ENCODE measurements at places on chromosomes 2 and 18.

- no peak for DNase-seq
Measured at GRCh38 chr2:136613096-136613495, 152.2 kb upstream of the THSD7B start.

DNA sequence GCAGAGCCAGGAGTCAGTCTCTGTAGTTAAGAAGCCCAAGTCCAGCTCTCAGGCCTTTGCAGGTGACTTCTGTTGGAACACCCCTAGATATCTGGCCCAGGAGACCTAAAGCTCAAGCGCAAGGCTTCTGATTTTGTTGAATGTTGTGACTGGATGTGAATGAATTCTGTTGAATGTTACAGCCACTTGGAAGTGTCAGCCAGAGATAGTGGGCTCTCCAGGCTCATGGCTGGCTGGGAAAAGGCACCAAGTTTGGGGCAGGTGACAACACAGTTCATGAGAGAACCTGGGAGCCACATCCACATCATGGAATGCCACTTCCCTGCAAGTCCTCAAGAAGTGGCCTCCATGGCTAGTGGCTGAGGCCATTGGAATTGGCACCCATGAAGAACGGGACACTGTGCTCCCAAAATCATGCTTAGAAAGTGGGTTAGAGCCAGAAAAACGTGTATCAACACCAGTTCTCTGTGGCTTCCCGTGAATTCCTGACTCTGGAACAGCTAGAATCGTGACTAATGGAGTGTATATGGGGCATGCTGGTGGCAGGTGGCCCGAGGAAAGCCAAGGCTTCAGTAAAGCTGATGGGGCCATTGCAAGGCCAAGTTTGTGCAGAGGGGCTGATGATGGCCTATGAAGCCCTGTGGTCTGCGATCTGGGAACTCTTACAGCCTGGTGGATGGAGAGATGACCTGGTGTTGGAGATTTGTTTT, 30.2 kb downstream of the EDAR start:
- no peak for DNase-seq

DNA sequence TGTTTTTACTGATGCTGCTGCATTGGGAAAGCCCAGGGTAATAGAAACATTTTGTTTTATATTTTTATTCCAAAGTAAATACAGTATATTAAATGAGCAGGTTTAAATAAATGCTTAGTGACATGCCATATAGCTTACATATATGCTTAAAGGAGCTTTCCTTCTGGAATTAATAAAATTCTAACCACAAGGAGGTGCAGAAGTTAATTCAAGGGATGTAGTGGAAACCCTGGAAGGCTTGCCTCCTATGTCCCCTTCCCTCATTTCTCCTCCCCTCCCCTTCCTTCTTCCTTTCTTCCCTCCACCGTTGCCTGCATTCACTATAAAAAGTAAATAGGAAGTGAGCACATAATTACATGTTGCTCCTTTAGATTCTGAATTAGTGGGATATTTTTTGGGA, 96.3 kb downstream of the UBE2E3 start:
- DNase-seq: no peak

- DNase-seq: no peak
Measured at GRCh38 chr2:33342705-33343104, 133.7 kb upstream of the RASGRP3 start.

- DNase-seq: no peak
Measured at GRCh38 chr2:154439156-154439555, 259.3 kb upstream of the KCNJ3 start.

- DNase-seq: no peak
Measured at GRCh38 chr2:130377491-130377890, 21.6 kb downstream of the PTPN18 start.

- no peak for DNase-seq
Measured at GRCh38 chr2:66236816-66237802, 197.8 kb upstream of the MEIS1 start.

DNA sequence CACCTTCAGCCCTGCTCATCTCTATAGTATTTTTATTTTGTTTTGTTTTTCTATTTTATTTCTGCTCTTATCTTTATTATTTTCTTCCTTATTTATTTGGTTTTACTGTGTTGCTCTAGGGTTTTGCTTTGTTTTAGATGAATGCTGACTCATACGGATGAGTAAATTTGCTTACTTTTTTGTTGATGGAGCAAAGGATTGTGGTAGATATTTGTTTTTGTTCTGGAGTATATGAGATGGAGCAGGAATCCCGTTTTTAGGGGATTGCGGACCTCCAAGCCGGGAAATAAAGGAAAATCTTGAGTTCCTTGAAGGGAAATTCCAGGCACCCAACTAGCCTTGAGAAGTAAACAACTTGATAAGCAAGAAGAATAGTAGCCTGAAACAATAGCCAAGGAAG, 15.3 kb upstream of the COLEC12 start:
- DNase-seq: no peak

- DNase-seq: no peak
Measured at GRCh38 chr18:10912790-10913545, 236.4 kb downstream of the PIEZO2 start.

DNA sequence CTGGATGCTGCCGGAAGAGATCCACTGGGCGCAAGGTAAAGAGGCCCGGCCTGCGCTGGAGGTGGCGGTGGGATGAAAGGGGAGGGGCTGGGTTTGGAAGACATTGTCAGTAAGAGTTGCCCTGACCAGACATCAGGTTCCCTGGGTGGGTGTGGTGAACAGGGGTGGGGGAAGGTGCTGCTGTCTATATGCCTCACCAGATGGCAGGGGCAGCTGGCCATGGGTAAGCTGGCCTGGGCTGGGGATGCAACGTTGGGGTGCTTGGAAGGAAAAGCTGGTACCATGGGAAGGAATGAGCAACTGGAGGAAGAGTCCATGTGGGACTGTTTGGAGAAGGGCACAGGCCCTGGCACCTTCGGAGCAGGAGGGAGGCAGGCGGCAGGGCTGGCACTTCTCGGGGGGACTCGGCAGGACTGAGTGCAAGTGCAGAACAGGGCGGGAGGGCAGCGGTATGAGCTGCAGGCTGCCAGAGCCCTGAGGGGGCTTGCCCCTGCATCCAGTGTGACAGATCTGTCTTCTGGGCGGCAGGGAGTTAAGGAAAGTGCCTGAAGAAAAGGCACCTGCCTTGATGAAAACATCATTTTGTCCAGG, 146.4 kb downstream of the DYSF start:
- no peak for DNase-seq

DNA sequence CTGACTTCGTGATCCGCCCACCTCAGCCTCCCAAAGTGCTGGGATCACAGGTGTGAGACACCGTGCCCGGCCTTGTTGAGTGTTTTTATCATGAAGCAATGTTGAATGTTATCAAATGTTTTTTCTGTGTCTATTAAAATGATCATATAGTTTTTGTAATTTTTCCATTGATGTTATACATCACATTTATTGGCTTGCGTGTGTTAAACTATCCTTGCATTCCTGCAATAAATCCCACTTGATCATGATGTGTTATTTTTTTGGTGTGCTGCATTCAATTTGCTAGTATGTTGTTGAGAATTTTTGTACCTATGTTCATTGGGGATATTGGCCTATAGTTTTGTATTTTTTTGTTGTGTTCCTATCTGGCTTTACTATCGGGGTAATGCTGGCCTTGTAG, 113.1 kb upstream of the PARD3B start:
- DNase-seq: no peak

DNA sequence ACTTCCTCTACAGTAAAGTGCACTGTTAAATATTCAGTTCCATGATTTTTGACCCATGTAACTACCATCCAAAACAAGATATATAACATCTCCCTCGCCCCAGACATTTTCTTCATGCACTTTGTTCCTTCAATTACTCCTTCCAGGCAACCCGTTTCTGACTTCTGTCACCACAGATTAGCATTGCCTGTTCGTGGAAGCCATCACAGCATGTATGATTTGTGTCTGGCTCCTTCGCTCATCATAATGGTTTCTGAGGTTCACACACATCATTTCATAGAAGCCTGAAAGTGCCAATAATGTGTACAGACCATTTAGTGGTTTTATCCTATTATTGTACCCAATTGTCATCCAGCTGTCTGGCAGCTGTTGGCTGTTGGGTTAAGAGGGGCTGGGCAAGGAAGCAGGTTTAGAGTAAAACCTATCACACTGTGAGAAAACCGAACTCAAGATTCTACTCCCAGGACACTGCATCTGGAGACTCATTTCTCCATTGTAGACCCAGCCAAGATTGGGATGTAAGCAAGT, 16.1 kb downstream of the ARHGAP28 start:
- DNase-seq: no peak

GRCh38 chr18:27005589-27005988, 140.1 kb upstream of the AQP4 start:
- peak; percentile 23 for DNase-seq

DNA sequence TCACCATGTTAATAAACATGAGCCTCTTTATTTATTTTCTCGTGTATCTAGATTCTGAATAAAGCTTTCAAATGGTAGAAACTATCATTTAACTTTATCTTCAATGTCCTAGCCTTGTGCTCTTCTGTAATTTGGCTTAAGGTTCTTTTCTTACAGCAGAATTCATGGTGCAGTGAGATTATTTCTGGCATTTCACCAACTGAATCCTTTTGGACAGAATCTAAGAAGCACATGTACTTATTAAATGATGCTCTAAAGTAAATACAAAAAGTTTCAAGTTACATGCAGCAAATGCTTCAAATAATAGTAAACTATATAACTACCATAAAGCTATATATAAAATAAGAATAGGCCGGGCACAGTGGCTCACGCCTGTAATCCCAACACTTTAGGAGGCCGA, 65.9 kb downstream of the AP1S3 start:
- no peak for DNase-seq

DNA sequence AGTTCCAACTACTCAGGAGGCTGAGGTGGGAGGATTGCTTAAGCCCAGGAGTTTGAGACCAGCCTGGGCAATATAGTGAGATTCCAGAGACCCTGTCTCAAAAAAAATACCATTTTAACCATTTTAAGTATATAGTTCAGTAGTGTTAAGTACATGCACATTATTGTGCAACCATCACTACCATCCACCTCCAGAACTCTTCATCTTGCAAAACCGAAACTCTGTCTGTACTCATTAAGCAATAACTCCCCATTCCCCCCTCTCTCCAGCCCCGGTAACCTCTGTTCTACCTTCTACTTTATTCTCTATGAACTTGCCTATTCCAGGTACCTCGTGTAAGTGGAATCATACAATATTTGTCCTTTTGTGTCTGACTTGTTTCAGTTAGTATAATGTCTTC, 86.4 kb downstream of the GFPT1 start:
- no peak for DNase-seq

DNA sequence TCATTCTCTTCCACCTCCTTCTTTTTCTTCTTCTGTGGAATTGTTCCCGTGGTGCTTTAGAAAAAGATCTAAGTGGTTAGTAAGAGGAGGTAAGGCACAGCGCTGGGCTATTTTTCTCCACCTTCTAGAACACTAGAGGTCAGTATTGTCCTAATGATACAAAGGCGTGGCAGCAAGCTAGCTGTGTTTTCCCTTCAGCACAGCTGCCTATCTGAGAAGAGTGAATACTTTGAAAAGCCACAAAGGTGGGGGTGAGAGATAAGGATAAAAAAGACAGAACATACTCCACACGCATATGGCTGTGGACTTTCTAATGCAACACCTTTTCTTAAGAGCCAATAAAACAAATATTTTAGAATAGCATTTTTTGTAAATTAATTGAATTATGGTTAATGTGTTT, 2.1 kb downstream of the CNTNAP5 start:
- peak; percentile 91 for DNase-seq

DNA sequence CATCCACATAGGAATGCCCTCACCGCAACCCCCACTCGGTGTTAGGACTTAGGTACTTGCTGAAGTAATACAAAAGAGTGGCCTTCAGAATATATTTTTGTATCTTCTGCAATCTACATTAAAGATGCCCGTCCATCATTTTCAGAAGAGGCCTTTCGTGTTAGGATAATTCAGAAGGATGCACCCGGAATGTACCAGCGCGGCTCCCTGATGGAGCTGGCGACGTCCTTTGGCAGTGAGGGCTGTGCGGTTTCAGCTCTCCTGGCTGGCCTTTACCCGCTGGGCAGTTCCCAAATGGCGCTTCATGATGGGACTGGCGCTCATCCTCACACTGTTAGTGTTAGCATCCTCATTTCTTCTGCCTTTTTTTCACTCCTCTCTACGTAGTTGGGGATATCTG, 15.3 kb downstream of the TWIST2 start:
- DNase-seq: no peak

DNA sequence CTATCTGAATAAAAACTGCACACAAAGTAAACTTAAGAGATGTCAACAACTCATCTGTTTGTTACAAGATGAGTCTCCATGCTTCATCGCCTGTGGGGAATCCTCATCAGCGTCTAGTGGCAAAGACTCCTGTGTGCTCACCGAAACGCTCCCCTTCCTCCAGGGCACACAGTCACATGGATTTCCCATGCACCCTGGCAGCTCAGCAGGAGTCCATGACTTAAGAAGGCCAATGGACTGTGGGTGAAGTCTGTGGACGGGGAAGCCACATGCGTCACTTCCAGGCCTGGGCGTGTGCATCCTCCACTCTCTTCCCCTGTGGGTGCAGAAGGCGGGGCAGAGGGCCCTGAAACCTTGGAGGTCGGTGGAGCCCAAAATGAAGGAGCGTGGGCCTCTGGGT, 41.1 kb downstream of the ID2 start:
- DNase-seq: no peak

DNA sequence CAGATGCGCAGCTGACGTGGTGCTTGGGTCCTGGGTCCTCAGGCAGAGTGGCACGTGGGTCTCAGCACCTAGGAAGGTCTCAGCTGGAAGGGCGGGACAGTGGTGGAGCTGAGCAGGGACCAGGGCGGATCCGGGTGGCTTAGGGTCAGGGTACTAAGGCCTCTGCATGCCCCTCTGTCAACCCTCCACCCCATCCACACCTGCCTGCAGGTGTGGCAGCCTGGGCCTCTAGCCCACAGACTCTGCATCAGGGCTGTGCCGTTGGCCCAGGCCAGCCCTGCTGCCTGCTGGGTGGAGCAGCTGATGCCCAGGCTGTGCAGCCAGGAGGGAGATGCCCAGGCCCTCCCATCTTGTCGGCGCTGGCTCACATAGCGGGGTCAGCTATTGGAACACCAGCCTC, 24.6 kb upstream of the OTOS start:
- no peak for DNase-seq

- DNase-seq: no peak
Measured at GRCh38 chr2:100857915-100858314, 38.0 kb downstream of the NPAS2 start.

DNA sequence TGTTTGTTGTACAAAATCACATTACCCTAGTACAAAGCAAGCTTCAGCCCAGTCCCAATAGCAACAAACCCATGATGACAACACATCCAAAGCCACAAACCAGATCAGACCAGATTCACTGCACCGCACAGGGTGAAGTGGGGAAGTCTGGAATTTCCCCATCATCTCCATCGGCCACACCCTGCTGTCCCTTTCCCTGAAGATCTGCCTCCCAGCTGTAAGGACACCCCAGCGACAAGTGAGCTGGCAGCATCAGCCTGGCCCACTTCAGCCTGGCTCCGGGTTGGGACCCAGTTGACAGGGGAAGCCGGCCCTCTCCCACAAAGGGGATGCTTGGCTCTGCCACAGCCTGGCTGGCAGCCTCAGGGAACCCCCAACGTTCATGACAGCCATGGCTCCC, 207.6 kb downstream of the MGAT5 start:
- DNase-seq: no peak

DNA sequence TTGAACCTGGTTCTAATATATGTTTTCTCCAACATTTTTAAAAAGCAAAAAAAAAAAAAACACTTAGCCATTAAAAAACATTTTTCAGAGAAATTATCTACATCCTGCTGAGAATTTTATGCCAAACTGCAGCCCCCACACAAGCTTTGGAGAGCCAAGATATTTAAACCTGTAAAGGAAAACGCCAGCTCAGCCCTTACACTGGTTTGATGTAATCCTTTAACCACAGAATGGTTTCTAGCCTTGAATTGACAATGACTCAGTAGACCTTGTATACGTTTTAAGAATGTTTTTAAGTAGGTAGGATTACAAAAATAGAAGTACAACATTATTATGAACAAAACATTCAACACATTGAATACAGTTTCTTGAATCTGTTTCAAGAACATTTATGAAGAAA, 113.6 kb downstream of the BABAM2 start:
- DNase-seq: no peak
